Subcutaneous adipose tissue (tissue), 4 donors: ENCODE measurements at places on chromosomes 2 and 18. TPM values are rescaled to one million over a fixed set of nuclear protein-coding genes. Genes with fewer than 3 reads are reported as not detected.

Gene SPDYA
- total RNA-seq = 3.3 TPM

Gene HJURP
- 1.9 TPM for total RNA-seq

Gene PARD6G
- total RNA-seq = 4.1 TPM

Gene GALNT14
- total RNA-seq = 1.1 TPM

Gene UGT1A5
- total RNA-seq = not detected

Gene BUB1
- total RNA-seq = 1.5 TPM

Gene FAM110C
- total RNA-seq = 0.82 TPM

Gene TTN
- total RNA-seq = 22.4 TPM

Gene CRYGD
- total RNA-seq = not detected

Gene ATP6V1B1
- not detected for total RNA-seq

Gene LINC00305
- not detected for total RNA-seq

Gene NPPC
- total RNA-seq = not detected

Gene CPLX4
- not detected for total RNA-seq

Gene RALB
- total RNA-seq = 54.2 TPM

Gene ZC3H6
- total RNA-seq = 20.3 TPM

Gene RNU2-63P
- total RNA-seq = not detected

Gene EIF2B4
- total RNA-seq = 36.4 TPM

Gene FAM228A
- total RNA-seq = 1.0 TPM

Gene B4GALT6
- total RNA-seq = 4.2 TPM

Gene POTEJ
- total RNA-seq = not detected

Gene PSME4
- 91.1 TPM for total RNA-seq

Gene SLC30A3
- not detected for total RNA-seq

Gene RUFY4
- not detected for total RNA-seq

Gene ALK
- total RNA-seq = 2.3 TPM

Gene C1GALT1C1L
- 1.8 TPM for total RNA-seq

Gene HDHD2
- 29.8 TPM for total RNA-seq

Gene FBXO48
- 1.9 TPM for total RNA-seq

Gene SIX3
- not detected for total RNA-seq

Gene TANC1
- total RNA-seq = 64.8 TPM

Gene ASAP2
- 25.2 TPM for total RNA-seq

Gene MREG
- 3.3 TPM for total RNA-seq

Gene SCN2A
- total RNA-seq = 0.38 TPM

Gene SMPD4
- total RNA-seq = 38.2 TPM

Gene CTIF
- 195 TPM for total RNA-seq

Gene SMYD1
- total RNA-seq = not detected

Gene MC2R
- total RNA-seq = not detected

Gene COPS9
- 122 TPM for total RNA-seq

Gene SERTAD2
- 17.5 TPM for total RNA-seq

Gene TBR1
- not detected for total RNA-seq

Gene PID1
- total RNA-seq = 57.6 TPM

Gene FAM237A
- not detected for total RNA-seq

Gene TMEM37
- 34.9 TPM for total RNA-seq

Gene OBSL1
- 37.5 TPM for total RNA-seq

Gene PARD3B
- 39.5 TPM for total RNA-seq

Gene SPR
- total RNA-seq = 37.1 TPM

Gene UGT1A3
- total RNA-seq = not detected
